Activated T-cell treated with anti-CD3 and anti-CD28 coated beads, Interleukin-2, amount 50 U/mL, for 48 hours (primary cell): ENCODE measurements at places on chromosomes 2 and 18.

- no peak for DNase-seq
Measured at GRCh38 chr2:14232217-14232616, 400.3 kb upstream of the LRATD1 start.

GRCh38 chr2:120589771-120590608 lies 145.7 kb upstream of the GLI2 start:
- no peak for DNase-seq

DNA sequence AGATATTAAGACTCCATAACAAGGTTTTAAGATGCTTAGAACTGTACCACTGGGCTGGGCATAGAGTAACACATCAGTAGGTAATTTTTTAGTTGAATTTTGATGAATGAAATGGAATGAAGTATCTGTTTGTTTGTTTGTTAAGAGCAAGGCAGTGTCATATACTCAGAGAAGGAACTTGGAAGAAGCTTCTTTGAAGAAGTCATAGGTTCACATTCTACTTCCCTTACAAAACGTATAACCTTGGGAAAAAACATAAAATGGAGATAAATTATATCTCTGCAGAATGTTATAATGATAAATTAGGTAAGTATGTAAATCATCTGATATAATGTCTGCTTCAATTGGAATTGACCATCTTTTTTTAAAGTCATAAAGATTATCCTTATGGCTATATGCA lies 122.1 kb upstream of the SLC39A10 start:
- DNase-seq, result no peak

- no peak for DNase-seq
Measured at GRCh38 chr18:59764281-59764680, 67.1 kb upstream of the CCBE1 start.
